ENCODE measurements at places on chromosomes 2 and 18.

GRCh38 chr2:140203347-140203746 is 1423.2 kb upstream of the NXPH2 start:
- no peak for DNase-seq

- DNase-seq: peak; percentile 77
These were observed 43.4 kb downstream of the MYL12B start for GRCh38 chr18:3305354-3305762.

DNA sequence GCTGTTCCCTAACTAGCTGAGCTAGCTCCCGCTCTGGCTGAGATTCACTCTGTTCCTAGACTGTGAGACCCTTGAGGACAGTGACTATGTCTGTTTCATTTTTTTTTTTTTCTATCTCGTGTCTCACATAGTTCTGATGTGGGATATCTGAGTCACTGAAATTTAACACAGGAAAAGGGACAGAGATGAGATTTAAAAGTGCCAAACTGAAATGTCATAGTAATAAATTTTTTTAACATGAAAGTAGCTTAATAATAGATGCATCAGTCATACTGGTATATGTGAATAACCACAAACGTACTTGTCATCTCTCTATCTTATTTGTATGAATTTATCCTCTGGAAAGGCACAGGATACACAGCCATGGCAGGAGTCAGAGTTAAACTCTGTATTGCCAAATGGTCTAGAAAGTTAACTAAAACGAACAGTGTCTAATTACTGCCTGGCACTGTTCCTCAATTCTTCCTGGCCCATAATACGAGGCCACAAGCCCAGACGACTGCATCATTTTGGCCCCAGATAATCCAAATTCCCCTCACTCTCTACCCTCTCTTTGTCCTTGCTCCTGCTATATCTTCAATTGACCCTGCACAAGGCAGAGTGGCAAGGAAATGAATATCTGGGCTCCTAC is 87.5 kb downstream of the SATB2 start:
- DNase-seq: no peak

DNA sequence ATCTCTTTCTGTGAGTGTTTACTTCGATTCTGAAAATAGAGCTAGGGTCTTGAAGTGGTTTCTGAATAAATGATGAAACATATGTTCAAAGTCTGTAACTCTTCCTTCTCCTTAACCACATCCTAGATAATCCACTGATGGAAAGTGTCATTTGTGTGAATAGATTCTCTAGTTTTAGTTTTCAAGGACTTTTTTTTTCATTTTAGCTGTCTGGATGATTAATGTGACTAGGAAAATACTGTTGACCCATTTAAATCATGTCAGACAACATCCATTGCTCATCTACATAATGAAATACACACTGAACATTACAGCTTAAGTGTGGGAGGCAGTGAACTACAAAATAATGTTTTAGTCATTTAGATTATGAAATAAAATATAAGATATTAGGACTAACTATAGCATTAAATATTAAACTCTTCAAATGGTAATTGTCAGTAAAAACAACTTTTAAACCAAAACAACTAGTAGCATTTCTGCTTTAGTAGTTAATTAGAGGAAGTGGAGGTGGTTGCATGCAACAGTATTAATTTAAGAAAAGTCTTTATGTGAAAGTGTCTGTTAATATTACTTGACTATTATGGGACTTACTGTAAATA is 39.1 kb upstream of the DLX1 start:
- DNase-seq: no peak

DNA sequence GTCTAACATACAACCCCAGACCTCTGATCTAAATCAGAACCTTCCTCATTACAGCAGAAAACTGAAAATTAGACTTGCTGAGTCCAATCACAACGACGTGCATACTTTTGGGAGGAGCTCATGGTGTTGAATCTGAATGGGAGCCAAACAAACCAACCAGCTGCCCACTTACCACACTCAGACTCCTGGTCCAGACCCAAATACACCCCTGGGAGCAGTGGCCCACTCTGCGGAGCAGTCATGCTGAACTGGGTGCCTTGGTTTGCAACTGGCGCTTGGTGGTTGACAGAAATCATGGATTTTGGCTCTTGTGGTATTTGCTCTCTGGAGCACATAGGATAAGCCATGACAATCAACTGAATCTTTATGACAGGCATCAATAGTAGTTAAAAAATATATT is 253.6 kb upstream of the TNP1 start:
- no peak for DNase-seq

- no peak for DNase-seq
These were observed 69.1 kb downstream of the PIK3C3 start for GRCh38 chr18:42024131-42024530.

GRCh38 chr2:227877421-227878310 is 6.2 kb downstream of the DAW1 start:
- DNase-seq: no peak

- DNase-seq: peak; percentile 73
These were observed 775 bp downstream of the RNF125 start for GRCh38 chr18:32019251-32019948.

GRCh38 chr2:202758604-202759003 is 113.0 kb downstream of the ICA1L start:
- DNase-seq: no peak

All from NB4 (cell line).